ENCODE measurements at places on chromosomes 6 and 20.

- no peak for DNase-seq
Measured at GRCh38 chr20:57231951-57232428, 34.5 kb downstream of the BMP7 start.

- DNase-seq: no peak
Measured at GRCh38 chr6:162198925-162199324, 528.6 kb downstream of the PRKN start.

DNA sequence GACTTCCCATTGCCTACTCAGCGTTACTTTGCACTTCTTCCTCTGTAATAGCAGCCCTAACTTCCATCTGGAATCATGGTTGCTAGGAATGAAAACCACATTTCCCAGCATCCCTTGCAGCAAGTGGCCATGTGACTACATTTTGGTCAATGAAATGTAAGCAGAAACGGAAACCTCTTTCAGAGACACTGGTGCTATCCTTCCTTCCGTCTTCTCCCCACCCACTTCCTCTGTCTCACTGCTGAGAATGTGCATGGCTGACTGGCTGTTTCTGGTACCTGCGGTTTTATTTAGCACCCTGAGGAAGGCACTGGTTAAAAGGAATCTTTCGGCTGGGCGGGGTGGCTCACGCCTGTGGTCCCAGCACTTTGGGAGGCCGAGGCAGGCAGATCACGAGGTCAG is 107.4 kb downstream of the SCML4 start:
- no peak for DNase-seq

GRCh38 chr6:46651006-46651405 is 1.6 kb downstream of the CYP39A1 start:
- no peak for DNase-seq

DNA sequence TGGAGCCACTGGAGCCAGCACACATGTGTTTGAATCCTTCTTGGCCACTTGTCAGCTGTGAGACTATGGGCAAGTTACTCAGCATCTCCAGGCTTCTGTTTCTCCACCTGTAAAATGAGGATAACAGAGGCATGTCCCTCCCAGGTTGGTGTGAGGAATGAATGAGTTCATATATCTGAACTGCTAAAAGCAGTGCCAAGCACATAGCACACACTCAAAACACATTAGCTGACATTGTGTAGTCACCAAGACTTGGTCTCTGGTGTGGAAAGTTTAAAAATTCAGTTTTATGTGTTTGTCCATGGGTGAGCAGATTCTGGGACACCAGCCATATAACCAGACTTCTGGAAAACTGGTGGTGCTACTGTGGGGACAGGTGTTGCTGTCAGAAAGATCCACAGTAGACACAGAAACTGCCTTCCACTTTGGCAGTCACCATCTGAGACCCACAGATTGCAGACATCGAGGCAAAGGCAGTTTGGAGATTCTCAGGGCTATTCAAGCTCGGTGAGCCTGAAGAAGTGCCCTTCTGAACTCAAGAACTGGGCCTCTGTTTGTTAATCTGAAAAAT is 115.8 kb downstream of the MRPL14 start:
- no peak for DNase-seq

GRCh38 chr6:122869437-122870024 is 80.5 kb downstream of the SMPDL3A start:
- DNase-seq: peak; percentile 78

DNA sequence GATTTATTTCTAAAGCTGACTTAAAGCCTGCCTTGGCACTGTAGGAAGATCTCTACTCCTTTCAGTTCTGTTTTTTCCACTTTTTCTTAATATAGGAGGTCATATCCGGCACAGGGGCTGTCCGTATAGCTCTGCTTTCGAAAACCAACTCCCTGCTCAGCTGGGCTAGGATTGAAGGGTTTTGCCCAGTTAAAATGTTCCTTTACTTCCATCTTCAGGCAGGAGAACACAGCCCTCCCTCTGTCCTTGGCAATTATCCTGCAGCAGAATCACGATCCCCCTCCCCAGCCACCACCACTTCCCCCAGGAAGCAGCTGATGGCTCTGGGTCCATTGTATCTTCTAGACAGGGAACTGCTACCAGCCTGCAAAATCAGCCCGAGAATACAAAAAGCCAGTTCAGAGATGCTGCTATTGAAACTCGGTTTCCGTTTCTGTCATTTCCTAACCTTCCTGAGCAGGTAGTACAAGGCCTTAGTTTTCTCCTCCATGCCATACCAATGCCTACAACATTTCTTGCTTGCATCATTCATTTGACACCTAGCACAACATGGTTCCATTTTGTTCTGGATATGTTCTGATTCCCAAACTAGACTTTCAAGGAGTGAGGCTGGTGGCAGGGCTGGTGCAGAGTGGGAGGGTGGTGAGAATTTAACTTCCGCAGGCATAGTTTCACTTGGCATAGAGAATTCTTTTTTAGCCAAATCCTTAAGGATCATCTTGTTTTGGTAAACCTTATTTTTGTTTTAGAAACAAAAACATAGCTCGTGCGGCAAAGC is 53.9 kb downstream of the FAM50B start:
- no peak for DNase-seq

DNA sequence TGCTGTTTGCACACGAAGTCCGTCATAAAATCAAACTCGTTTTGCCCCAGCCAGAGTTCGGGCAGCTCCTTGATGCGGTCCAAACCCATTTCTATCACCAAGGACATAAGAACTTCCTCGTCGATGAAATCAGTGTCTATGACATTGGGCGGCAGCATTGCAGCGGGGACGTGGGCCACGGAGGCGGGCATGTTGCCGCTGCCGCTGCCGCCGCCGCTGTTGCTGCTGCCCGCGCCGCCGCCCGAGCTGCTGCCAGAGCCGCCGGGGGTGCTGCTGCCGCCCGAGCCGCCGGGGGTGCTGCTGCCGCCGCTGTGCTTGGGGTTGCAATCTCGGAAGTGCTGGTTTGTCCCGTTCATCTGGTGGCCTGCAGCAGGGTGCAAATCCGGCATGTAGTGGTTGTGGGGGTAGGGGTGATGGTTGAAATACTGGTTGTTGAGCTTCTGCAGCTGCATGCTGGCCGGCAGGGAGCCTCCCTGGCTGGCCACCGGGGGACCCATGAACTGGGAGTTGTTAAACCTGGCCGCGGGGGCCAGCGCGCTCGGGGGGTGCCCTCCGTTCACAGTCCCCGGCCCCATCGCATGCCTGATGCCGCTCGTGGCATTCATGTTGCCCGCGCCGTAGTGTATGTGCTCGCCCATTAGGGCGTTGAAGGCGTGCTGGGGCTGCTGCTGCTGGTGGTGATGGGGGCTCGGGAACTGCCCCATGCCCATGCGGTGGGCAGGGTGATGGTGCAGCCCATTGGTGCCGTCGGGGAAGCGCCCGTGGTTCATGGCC is 1.1 kb downstream of the CITED2 start:
- DNase-seq: peak; percentile 76

- no peak for DNase-seq
Measured at GRCh38 chr20:25588491-25588890, 3.2 kb upstream of the NINL start.

DNA sequence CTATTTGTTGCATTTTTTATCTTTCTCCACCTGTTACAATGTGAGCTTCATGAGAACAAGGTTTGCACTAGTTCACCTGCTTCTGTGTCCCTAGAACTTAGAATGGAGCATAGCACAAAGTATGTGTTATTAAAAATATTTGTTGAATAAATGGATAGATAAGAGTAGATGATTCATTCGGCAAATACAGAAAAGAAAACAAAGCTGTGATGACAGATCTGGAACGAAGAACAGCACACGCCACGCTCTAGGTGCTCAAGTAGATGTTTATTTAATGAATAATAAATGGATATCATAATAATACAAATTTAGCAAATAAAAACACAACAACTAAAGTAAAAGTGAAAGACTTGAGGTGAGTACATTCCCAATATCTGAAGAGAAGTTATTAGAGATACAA is 273.1 kb downstream of the HAO1 start:
- DNase-seq: no peak

- DNase-seq: no peak
Measured at GRCh38 chr6:122832459-122832858, 43.4 kb downstream of the SMPDL3A start.

DNA sequence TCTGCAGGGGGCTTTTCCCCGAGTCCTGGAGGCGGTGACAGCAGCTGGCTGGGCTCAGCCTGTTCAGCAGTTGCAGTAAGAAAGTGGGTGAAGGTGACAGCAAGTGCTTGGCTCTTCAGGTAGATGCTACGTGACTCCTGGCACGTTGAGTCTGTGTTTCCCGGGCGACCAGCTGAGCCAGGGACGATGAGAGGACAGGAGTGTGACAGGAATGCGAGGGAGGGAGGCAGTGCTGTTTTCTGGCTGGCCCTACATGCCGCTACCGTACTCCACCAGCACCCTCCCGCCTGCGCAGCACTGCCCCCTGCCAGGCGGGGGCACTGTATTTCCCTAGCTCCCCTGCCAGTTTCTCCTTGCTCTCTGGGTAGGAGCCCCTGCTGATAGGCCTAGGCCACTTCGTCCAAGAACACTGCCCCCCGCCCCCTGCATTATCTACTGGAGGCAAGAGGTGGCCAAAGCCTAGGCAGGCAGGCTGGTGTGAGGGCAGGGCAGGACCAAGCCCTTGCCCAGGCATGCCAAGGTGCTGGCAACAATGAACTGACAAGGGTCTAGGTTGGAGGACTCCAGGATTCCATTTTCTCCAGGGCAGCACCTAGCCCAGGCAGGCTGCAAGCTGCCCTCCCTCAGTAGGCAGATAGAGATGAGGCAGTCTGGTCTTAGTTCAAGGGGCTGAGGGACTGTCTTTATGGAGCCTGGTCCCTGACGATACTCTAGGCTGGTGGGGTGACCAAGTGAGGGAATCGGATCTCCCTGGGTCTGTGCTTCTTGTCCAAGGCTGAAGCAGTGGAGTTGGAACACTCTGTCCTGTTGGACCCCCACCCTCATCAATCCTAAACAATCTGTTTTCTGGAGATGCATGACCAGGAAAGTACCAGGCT is 19.2 kb downstream of the MRPS18A start:
- DNase-seq: peak; percentile 68

GRCh38 chr6:164184410-164184809 is 769.9 kb downstream of the QKI start:
- no peak for DNase-seq

DNA sequence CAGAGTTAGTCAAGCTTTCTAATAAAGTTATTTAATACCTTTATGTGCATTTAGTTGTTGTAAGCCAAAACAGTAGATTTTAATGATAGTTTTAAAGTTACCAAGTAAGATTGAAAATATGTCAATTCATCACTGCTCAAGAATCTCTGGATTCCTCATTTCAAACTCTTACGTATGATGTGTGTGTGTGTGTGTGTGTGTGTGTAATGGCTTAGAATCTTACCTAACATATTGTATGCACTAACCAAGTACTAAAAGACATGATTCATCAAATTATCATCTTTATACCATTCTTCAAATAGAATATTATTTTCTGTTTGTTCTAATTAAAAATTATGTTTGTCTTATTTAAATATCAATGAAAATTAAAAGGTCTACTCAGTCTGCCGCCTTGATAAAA is 41.5 kb upstream of the ZNF337 start:
- DNase-seq: no peak

GRCh38 chr6:45494416-45495135 is 116.8 kb upstream of the SUPT3H start:
- no peak for DNase-seq

DNA sequence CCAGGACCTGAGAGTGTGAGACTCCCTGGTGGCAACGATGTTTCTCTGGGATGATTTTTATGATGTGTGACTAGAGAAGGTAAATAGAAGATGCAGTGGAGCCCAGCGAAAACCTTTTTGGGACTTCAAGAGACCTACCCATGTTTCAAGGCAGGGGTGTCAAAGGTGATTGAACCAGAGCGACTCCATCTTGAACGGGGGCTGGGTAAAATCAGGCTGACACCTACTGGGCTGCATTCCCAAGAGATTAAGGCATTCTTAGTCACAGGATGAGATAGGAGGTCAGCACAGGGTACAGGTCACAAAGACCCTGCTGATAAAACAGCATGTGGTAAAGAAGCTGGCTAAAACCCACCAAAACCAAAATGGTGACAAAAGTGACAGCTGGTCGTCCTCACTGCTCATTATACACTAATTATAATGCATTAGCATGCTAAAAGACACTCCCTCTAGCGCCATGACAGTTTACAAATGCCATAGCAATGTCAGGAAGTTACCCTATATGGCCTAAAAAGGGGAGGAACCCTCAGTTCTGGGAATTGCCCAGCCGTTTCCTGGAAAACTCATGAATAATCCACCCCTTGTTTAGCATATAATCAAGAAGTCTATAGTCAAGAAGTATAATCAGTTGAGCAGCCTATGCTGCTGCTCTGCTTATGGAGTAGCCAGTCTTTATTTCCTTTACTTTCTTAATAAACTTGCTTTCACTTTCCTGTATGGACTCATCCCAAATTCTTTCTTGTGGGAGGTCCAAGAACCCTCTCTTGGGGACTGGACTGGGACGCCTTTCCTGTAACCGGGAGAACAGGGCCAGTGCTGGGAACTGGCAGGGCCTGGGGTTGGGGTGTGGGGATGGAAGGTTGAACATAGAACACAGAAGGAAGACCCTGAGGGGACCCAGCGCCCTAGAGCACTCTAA is 526.4 kb downstream of the QKI start:
- no peak for DNase-seq
